ENCODE measurements at places on chromosomes 16 and 17. TPM values are rescaled to one million over a fixed set of nuclear protein-coding genes. Genes with fewer than 3 reads are reported as not detected.

DNA sequence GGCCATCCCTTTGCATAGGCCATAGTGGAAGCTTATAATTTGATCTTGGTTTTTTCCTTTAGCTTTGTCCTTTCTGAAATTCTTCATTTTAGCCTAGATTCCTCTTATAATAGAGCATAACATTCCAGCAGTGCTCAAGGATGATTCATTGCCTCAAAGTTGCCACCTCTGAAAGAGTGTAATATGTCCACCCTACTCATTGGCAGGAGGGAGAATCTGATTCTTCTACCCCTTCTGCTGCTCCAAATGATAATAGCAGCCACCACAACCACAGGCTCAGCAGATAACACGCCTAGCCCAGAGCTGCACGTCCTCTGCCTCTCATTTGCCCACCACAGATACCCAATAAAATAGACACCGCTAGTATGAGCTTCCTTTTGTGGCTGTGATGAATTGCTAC lies 337.4 kb upstream of the HSBP1 start:
- no peak overlapping the region for H3K4me3 ChIP-seq
- H3K27ac ChIP-seq: no peak overlapping the region
- no peaks in the 10 kb centered on the region for H3K27me3 ChIP-seq
- no peaks in the 10 kb centered on the region for H3K4me1 ChIP-seq
- no peaks in the 10 kb centered on the region for H3K36me3 ChIP-seq

CDH13 gene
- total RNA-seq: not detected

DNA sequence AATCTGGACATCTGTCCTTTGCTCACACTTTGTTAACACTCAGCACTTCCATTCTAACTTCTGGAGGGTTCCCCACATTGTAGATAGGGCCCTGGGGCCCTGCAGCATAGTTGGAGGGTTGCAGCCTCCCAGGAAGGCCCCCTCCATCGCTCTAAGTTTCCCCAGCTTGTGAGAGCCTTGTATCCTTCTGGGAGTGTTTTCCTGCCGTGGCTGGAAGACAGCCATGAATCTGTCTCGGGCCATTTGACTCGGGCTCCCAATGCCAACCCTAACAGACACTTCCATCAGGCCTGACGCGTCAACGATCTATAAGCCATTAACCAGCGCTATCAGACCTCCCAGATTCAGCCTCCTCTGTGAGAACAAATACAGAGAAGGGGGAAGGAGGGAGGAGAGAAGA lies 263.7 kb upstream of the RPL38 start:
- H3K36me3 ChIP-seq: no peaks in the 10 kb centered on the region
- no peaks in the 10 kb centered on the region for H3K27me3 ChIP-seq
- no peak overlapping the region for H3K27ac ChIP-seq

CDRT15L2 gene
- not detected for total RNA-seq

DNA sequence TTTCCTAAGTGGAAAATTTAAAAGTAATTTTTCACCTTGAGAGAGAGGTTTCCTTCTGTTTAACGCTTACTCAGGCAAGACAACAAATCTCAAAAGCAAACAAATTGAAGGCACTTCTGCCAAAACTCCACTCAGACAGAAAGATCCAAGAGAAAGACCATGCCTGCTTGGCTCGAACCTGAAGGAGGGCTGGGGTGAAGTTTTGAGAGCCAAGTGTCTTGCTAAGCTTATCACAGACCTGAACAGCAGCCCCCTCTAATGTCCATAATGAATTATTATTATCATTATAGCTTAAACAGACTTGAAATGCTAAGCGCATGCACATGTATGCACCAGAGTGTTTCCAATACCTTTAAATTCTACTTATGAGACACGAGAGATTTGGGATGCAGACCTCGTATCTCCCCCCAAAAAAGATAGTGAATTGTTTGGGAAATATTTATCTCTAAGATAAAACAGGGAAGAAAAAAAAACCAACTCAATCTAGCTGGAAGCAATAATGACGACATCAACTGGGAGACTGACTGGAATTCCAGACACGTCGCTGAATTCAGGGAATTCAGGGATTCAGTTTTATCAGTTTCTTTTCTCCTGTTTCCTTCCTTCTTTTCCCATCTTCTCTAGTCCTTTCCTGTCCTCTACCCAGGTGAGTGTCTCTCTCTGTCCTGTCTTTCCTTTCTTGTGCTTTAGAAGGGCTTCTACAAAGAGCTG lies 473.2 kb downstream of the RBFOX1 start:
- no peaks in the 10 kb centered on the region for H3K27me3 ChIP-seq
- H3K4me3 ChIP-seq: no peak overlapping the region
- H3K27ac ChIP-seq: no peak overlapping the region
- no peaks in the 10 kb centered on the region for H3K4me1 ChIP-seq
- DNase-seq: no peak

C17orf78 gene
- total RNA-seq: not detected

All from activated T-cell treated with anti-CD3 and anti-CD28 coated beads, Interleukin-2, amount 50 U/mL, for 72 hours (primary cell).